ENCODE measurements at places on chromosomes 16 and 17.

- no peak for DNase-seq
Observed at GRCh38 chr16:59729613-59730012, 995.5 kb upstream of the GOT2 start.

DNA sequence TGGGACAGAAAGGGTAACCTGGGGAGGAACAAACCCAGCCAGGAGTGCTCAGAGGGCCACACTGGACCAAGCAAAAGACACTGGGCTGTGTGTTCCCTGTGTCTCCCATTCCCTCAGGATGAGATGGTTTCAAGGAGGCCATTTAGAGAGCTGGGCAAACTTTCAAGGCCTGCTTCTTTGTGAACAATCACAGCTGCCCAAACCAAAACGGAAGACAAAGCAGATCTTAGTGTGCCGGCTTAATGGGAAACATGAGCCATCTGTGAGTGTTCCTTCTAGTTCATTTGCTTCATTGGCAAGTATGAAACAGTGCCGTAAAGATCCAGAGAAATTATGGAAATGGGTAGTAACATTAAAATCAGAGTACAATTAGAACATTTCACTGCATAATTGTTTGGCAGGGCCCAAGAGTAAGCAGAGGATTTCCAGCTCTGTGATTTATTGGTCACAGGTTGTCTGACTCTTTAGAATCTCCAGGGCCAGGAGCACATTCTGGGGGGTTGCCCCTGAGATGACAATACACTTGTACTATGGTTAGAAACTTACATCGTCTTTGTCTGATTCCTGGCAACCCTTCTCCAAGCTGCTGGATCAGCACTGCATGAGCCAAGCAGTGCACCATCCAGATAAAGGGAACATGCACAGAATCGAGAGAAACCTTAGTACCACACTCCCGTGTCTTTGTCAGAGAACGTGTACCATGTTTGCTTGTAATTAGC, 412.1 kb downstream of the RBFOX1 start:
- DNase-seq = no peak

- DNase-seq = no peak
Observed at GRCh38 chr17:2388020-2388682, 12.7 kb downstream of the MNT start.

DNA sequence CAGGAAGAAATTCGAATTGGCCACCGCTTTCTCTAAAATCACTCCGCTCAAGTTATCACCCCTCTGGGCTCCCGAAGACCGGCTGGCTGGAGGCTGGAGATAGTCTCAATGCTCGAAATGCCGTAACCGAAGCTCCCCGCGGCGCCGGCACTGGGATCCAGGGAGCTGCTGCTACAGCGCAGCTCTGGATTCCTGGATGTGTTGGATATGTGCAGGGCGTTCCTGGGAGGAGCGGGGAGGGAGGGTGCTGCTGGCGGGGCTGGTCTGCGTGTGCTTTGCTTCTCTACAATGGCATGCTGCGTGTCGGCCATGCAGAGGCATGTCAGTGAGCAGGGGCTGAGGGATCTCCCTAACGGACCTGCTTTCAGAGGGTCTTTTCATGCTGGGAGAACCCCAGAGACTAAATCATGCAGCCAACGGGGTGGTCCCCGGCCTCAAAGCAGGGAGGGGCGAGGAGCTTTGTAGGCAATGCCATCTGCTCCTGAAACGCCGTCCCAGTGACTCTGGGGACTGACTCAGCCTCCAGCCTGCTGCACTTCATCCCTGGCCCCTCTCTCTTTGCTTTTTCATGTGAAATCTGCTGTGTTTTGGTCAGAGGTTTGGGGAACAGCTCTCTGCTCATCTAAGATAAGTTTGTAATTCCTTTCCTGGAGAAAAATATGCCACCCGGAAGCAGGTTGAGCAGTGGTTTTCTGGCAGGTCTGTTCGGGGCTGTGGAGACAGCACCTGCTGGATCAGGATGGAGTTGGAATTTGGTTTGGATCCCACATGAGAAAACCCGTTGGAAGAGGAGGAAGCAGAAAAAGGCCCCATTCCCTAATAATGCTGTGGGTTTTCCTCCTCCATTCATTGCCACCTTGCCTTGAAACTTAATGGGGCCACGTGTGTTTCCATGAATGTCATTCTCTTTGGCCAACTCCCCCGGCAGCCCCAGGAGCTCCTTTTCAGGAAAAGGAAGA, 311.4 kb downstream of the SEC14L1 start:
- DNase-seq = no peak

DNA sequence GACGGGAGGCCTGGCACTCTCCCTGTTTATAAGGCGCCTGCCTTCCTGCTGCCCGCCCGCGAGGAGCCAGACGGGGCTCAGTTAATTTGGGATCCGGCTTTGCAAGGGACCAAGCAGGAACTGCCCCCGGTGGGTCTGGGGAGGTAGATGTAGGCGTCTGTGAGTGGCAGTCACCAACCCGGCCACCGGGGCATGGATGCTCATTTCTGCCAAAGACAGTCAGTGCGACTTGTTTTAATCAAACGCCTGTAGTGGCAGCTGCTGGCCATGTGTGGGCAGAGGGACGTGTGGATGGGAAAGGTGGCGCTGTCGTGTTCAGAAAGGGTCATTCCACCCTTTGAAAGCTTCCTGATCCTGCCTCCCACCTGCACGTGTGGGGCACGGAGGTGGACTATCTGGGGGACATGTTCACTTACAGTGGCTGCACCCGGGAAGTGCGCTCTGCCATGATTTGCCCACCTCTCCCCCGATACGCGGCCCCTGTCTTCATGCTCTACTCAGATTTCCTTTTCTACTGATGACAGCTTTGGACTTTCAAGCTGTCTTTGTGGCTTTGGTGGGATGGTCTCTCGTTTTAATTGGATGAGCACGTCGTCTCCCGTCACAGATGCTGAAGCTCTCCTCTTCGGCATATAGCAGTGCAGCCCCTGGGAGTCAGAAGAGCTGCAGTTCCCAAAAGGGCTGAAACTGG, 60.3 kb upstream of the CIBAR2 start:
- DNase-seq = peak; percentile 19

- DNase-seq = peak; percentile 96
Observed at GRCh38 chr16:4768549-4769305, 1.8 kb upstream of the ZNF500 start.

GRCh38 chr16:87897521-87898505, 28.5 kb upstream of the SLC7A5 start:
- DNase-seq = no peak

GRCh38 chr17:59494757-59495368, 70.5 kb upstream of the DHX40 start:
- DNase-seq = no peak

- no peak for DNase-seq
Observed at GRCh38 chr16:25691519-25692091, at the start of gene HS3ST4. TSS of gene HS3ST4 (plus strand) at chr16:25691959.

DNA sequence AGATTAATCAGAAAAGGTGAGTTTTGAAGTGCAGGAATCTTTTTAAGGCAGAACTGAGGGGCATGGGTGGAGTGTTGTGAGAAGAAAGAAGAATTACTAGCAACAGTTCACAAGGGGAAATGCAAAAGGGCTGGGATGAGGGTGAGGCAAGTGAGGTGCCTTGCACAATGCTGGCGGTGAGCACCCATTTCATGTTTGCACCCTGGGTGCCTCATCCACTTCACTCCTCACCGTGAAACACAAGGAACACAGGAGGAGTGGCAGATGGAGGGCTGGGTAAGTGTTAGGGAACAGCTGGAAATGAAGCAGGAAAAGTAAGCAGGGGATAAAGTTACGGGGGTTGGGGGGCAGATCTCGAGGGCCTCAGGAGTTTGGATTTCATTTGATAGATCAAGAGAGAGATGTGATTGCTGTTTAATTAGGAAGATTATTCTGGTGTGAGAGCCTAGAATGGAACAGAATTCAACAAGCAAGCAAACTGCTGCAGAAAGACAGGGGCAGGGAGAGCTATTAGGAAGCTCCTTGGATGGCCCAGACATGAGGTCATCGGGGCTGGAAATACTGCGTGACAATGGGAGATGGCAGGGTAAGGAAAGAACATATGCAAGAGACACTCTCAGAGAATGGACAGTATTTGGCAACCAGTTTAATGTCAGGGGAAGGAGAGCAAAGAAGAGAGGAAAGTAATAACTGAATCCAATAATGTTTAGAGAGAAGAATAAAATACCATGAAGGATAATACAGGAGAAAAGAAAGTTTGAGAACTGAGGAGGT, 8.3 kb upstream of the HEATR6 start:
- no peak for DNase-seq

DNA sequence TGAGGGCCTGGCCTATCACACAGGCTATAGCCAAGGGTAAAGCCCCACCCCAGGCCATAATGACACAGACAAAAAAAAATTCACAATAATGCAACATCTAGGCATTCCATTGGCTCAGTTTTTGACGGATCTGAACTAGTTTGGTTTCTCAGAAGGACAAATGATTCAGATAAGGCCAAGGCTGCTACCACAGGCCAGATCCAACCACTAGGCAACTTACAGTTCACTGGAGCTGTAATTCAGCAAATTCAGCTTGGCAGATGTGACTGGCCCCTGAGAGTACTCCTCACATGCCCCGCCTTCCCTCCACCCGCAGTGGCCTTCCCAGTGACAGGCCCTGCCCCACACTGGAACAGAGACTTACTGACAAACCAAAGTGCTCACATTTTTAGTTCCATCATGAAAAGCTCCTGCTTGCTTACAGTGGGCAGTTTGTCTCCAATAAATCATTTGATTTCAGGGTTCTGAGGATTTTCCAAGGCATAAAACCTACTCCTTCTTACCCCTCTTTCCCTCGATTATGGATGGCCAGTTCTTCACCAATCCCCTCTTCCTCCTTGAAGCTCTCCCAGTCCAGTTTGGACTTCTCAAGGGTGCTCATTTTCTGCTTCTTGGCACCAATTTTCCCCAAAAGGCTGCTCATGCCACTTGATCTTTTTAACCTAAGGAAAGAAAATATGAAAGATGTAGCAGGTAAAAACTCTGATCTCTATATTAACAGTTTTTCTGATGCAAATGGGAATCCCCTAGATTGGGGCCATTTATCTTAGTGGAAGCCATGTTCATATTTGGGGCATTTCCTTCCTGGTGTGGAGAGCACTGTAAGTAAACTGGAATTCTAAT, 53.3 kb upstream of the BCAR1 start:
- DNase-seq = no peak

DNA sequence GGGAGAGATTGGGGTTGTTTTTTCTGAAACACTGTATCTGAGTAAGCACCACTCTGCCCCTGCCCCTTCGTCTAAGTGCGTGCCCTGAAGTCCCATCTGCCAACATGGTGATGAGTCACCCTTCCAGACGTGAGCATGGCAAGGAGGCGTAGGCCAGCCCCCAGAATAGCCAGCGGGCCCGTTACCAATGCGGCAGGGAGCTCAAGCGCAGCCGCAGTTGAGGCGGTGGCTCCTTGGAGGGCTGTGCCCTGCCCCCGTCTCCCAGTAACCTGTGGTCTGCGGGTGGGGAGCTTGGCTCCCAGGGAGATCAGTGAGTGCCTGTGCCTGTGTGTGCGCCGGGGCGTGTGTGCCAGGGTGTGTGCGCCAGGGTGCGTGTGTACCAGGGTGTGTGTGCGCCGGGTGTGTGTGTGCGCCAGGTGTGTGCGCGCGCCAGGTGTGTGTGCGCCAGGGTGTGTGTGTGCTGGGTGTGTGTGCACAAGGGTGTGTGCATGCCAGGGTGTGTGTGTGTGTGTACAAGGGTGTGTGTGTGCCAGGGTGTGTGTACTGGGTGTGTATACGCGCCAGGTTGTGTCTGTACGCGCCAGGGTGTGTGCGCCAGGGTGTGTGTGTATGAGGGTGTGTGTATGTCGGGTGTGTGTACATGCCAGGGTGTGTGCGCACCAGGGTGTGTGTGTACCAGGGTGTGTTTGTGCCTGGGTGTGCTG, 98.6 kb upstream of the CHMP6 start:
- peak; percentile 74 for DNase-seq

DNA sequence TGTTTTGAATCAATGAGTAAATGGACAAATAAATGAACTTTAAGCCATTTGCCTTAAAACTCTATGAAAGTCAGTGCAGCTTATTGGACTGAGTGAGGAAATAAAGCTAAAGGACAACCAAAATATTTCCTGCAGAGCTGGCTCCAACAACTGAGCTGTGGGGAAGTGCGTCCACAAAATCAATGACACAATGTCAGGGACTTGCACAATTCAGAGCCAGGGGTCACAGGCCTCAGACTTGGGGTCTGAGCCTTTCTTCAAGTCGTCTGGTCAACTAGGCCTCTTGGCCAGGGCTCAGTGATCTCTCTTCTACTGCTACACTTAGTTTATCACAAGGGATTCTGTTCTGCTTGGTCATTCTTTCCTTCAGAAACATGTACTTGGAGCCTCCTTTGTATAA, 26.2 kb upstream of the RHBDL3 start:
- no peak for DNase-seq

DNA sequence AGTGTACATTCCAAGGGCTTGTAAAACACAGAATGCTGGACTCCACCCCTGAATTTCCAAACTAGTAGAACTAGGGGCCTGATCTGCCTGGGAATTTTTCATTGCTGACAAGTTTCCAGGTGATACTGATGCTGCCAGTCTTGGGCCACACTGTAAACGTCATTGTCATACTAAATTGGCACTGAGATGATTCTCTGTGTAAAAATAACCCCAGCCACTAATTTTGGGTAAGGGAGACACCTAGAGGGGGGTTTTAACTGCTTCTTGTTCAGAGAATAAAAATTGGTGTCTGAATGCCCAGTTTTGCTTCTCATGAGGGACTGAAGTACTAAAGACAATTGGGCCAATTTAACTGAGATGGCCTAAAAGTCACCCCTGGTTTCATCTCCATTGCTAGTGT, 5.0 kb upstream of the CDH13 start:
- DNase-seq = no peak

DNA sequence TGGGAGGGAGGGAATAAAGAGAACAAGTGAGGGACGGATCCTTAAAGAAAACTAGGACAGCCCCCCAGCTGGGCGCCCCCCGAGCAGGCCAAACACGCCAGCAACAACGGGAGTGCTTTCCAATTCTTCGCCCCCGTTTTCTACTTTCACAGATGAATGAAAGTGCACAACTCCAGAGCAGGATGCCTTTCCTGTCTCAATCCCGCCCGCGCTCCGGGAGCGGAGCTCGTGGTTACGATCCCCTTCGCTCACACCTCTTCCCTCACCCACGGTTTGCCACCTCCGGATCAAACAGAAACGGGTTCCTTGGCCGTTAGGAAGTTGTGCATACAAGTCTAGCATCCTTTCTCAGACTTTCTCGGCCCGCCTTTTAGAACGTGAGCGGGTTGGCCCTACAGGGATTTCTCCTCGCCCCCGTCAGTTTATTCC, 680 bp downstream of the SKA2 start:
- no peak for DNase-seq

DNA sequence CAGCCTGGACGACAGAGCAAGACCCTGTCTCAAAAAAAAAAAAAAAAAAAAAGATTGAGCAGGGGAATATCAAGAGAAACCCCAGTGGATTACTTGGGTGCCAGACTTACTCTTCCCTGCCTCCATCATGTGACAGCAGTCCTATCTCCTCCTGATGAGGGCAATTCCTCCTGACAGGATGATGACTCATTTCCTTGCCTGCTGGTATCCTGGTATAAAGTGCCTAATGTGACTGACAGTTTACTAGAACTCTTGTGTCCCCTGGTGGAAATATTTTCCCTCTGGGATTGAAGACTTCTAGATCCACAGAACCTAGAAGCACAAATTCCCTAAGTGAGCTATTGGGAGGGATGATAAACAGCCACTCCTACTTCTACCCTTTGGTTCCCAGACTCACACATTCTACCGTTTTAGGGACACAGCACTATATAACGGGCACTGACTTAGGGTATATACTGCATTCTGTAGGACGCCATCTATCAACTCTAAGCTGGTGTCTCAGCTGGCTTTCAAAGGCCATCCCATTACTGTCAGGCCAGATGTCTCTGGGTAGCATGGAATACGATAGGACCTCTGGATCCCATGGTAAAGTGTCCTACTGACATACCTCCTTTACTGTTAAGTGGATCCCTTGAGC, 114.6 kb upstream of the MED13 start:
- DNase-seq = peak; percentile 87
